ENCODE measurements at places on chromosomes 4 and X.

- no peak for DNase-seq
Measured at GRCh38 chr4:8376361-8377102, 64.0 kb downstream of the ACOX3 start.

DNA sequence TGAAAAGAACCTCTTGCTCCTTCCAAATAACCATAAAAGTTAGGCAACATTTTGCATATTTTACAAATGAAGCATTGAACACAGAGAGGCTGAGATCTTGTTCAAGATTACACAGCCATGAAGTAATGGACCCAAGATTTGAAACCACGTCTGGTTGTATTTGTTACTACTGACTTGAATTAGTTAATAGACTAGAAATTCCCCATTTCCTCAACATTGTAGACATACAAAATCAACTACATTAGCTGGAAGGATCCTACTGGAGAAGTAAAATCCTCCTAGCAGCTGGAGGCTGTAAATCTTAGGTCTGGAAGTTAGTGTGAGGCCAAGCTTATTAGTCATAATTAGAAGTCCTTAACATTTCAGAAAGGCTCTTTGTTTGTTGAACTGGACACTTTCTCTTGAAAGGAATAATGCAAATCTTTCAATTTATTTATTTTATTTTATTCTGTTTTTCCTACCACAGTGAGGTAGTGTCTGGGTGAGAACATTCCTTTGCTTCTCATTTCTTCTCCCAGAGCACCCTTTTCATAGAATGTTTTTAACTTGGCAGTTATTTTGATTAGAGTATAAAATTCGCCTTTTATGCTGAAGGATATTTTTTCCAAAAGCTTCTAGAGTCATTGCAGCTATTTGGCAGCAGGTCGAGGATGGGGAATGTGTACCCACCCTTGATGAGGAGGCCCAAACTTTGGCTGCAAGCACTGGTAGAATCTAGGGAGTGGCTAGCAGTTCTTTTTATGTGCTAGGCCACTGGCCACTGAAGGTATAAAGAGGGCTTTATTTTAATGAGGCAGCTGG, 62.0 kb upstream of the CLNK start:
- no peak for DNase-seq

DNA sequence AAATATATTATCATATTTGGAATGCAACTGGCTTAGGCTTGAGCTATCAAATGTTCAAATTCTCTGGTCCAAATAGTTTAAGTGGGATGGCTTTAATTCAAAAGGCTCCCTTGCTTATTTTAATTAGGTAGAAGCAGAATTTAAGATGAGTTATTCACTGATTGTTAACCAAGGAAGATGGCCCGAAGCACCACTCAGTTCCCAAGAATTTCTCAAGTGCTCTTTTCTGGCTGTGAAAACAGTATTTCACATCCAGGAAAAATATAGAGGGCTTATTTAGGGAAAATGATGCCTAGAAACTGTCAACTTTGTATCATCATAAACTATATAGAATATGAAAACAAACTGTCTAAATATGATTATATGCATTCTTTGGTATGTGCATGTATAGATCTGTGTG, 246.5 kb upstream of the SFRP2 start:
- no peak for DNase-seq

- no peak for DNase-seq
Measured at GRCh38 chr4:3328814-3329663, 36.2 kb downstream of the RGS12 start.

DNA sequence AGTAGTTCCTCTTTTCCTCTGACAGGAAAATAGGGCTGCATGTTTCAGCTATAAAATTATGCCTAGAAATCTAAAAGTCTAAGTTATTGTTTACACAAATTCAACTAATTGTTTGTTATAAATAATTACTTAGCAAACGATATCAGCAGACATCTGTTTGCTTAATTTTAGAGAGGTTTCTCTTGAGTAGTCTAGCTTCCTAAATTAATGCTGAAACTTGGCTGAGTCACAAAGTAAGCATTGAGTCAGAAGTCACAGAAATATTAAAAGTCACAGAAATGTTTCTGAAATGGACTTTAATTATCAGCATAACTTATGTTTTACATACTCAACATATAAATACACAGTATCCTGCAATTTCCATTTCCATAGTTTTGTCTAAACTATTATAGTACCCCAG, 1044.0 kb downstream of the CCSER1 start:
- no peak for DNase-seq

GRCh38 chrX:136856050-136856449, 24.5 kb downstream of the RBMX start:
- DNase-seq: no peak
